ENCODE measurements at places on chromosomes 16 and 17.

GRCh38 chr17:36921095-36921851, 16.0 kb upstream of the LHX1 start:
- H3K36me3 ChIP-seq: no peaks in the 10 kb centered on the region
- DNase-seq: no peak
- peaks cover 28% of the 10 kb centered on the region for H3K27me3 ChIP-seq

GRCh38 chr17:74744714-74745547, 3.5 kb upstream of the NHERF1 start:
- H3K27ac ChIP-seq: peak overlapping the region; percentile 96
- peaks cover 74% of the 10 kb centered on the region for H3K4me1 ChIP-seq
- H3K27me3 ChIP-seq: no peaks in the 10 kb centered on the region

GRCh38 chr16:85753559-85753958, 2.7 kb upstream of the C16orf74 start:
- no peak for DNase-seq
- H3K27me3 ChIP-seq: peaks cover 33% of the 10 kb centered on the region
- no peak overlapping the region for H3K4me3 ChIP-seq
- no peak overlapping the region for H3K27ac ChIP-seq
- no peaks in the 10 kb centered on the region for H3K36me3 ChIP-seq
- peaks cover 8% of the 10 kb centered on the region for H3K4me1 ChIP-seq

GRCh38 chr16:85105475-85105874, 6.8 kb downstream of the CIBAR2 start:
- peaks cover 40% of the 10 kb centered on the region for H3K4me1 ChIP-seq
- no peaks in the 10 kb centered on the region for H3K27me3 ChIP-seq
- H3K4me3 ChIP-seq: no peak overlapping the region
- H3K27ac ChIP-seq: peak overlapping the region; percentile 85
- no peak for DNase-seq

- peaks cover 10% of the 10 kb centered on the region for H3K4me1 ChIP-seq
- no peak for DNase-seq
- H3K27ac ChIP-seq: no peak overlapping the region
- H3K4me3 ChIP-seq: no peak overlapping the region
- peaks cover 2% of the 10 kb centered on the region for H3K36me3 ChIP-seq
These were observed 39.8 kb downstream of the GRIN2C start for GRCh38 chr17:74819801-74820436.
